ENCODE measurements at places on chromosomes 11 and 22.

DNA sequence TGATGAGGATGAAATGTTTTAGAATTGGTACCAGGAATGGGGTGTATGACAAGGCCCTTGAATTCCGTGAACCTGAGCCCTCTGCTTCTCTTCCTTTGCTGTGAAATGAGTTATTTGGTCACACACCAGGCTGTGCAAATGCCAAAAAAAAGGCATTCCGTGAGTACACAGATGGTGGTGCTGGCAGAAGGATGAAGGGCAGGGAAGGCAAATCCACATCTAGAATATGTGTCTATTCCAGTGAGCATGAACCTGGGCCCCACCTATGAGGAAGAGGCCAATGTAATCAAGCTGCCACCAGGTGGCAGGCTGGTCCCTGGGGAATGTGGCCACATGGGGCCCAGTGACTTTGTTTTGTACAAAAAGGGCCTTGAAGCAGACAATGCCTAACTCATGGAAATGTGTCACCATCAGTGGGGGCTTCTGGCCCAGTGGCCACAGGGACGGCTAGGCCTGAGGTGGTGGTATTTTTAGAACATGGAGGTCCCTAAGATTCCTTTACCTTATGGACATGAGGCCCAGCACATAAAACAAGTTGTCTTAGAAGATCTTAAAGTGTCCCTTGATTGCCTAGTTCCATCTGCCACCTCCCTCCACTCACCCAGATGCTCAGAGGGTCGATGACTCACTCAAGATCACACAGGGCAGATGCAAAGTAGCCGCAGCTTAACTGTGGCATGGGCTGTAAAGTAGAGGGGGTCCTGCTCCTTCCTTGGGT lies 3.9 kb upstream of the RNF215 start:
- DNase-seq, result peak; percentile 58

DNA sequence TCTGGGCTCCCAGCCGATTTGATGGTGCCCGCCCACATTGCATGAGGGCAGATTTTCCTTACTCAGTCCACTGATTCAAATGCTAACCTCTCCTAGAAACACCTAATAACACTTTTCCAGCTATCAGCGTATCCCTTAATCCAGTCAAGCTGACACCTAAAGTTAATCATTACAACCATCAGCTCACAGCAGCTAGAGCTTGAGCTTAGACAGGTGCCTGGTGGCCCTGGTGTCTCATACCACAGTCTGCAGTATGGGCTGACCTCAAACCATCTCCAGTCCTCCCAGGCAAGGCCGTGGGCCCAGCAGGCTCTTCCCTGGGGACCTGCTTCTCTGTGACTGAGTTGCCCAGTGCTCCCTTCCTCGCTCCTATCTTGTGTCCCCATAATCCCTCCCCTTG lies 174.4 kb upstream of the NECTIN1 start:
- DNase-seq, result no peak

GRCh38 chr11:21892736-21893564 lies 299.9 kb upstream of the ANO5 start:
- no peak for DNase-seq

- DNase-seq, result no peak
Observed at GRCh38 chr11:118526688-118527087, 586 bp upstream of the TTC36 start.

- DNase-seq, result no peak
Observed at GRCh38 chr11:64035576-64035975, at the start of gene FLRT1. FLRT1 (plus strand) TSS chr11:64035931; CDS start chr11:64116268, 80,337 bp downstream.
